Activated naive CD4-positive, alpha-beta T cell treated with anti-CD3 and anti-CD28 coated beads, Interleukin-2, amount 10 ng/mL, durations not matched to agents 5 hours and 36 hours (primary cell): ENCODE measurements at places on chromosomes 16 and 17. TPM values are rescaled to one million over a fixed set of nuclear protein-coding genes. Genes with fewer than 3 reads are reported as not detected.

HBA1 gene
- not detected for total RNA-seq

KRTAP17-1 gene
- not detected for total RNA-seq

FBXW10 gene
- total RNA-seq: not detected

KRTAP1-1 gene
- not detected for total RNA-seq

MPG gene
- 52.5 TPM for total RNA-seq

CARD14 gene
- total RNA-seq: not detected

TBC1D28 gene
- not detected for total RNA-seq

FA2H gene
- total RNA-seq: 0.13 TPM

SDK2 gene
- 20.9 TPM for total RNA-seq

AGRP gene
- total RNA-seq: not detected

KRT31 gene
- total RNA-seq: not detected

DNAH17 gene
- total RNA-seq: 0.55 TPM

OTOA gene
- total RNA-seq: not detected

GUCY2D gene
- not detected for total RNA-seq

ITGAD gene
- total RNA-seq: not detected

TNFRSF17 gene
- not detected for total RNA-seq

IRF8 gene
- 12.7 TPM for total RNA-seq

CCL13 gene
- total RNA-seq: not detected

PYDC1 gene
- total RNA-seq: not detected

SLC16A13 gene
- total RNA-seq: 25.0 TPM

CDRT15 gene
- not detected for total RNA-seq

GHDC gene
- 15.8 TPM for total RNA-seq

LGALS9 gene
- 140 TPM for total RNA-seq

PHKG2 gene
- total RNA-seq: 34.6 TPM

TUBD1 gene
- total RNA-seq: 12.4 TPM

RGS11 gene
- not detected for total RNA-seq

SGCA gene
- total RNA-seq: not detected

MT1G gene
- total RNA-seq: 4.7 TPM
